ENCODE measurements at places on chromosomes 13 and 19. TPM values are rescaled to one million over a fixed set of nuclear protein-coding genes. Genes with fewer than 3 reads are reported as not detected.

Gene ZFP28
- total RNA-seq: 4.2 TPM

Gene PDE4C
- 0.25 TPM for total RNA-seq

Gene FGF22
- total RNA-seq: not detected

Gene LYPD3
- 0.10 TPM for total RNA-seq

Gene ZNF625
- 4.1 TPM for total RNA-seq

Gene SIGLEC8
- not detected for total RNA-seq

Gene CRX
- not detected for total RNA-seq

Gene KLF12
- total RNA-seq: 0.60 TPM

Gene CNN1
- not detected for total RNA-seq

Gene CEACAM20
- not detected for total RNA-seq

Gene IFNL1
- not detected for total RNA-seq

Gene STAP2
- total RNA-seq: 30.9 TPM

Gene KIR2DL3
- total RNA-seq: not detected

Gene ZNF546
- total RNA-seq: 5.2 TPM

Gene UBE2L5
- total RNA-seq: not detected

Data from mammary microvascular endothelial cell (primary cell).